ENCODE measurements at places on chromosomes 4 and X.

DNA sequence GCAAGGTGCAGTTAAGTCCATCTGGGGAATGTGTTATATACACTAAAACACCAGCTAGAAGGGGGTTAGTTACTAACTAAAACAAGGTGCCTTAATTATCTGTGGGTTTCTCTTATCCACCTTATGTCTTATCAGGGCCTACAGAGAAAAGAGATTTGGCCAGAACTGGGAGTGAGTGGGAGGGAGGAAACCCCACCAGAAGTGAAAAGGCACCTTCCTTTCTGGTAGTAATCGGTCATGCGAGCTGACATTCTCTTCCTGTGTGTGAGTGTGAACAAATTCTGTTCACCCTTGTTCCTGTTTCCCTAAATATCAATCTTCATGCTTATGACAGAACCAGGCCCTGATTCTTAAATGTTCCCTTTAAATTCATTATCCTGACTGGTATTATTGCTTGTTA is 43.5 kb downstream of the SRPX2 start:
- DNase-seq = no peak

DNA sequence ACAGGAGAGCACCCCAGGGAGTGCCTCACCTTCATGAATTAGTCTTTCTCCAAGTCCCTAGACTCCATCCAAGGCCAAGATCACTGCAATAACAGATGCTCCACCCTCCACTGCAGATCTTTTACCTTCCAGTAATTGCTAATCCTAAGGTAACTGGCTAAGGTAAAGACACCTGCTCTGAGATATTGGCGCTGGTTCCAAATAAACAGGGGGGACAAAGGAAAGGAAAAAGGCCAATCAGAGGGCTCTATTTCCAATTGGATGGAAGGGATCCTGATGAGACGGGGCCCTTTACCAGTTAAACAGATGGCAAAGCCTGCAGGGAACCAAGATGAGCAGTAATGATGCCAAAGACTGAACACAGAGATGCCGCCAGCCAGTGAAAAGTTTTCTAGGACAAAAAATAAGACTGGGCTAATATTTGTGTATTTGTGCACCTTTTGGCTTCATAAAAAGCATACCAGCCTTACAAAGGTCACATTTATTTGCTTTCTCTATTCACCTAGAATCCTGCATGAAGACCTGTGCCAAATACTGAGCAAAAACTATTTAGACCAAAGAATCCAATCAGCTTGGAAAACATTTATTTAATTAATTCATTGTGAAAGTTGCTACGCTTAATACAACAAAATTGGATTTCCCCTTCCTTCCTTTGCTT is 148.5 kb downstream of the PPP3CA start:
- no peak for DNase-seq

DNA sequence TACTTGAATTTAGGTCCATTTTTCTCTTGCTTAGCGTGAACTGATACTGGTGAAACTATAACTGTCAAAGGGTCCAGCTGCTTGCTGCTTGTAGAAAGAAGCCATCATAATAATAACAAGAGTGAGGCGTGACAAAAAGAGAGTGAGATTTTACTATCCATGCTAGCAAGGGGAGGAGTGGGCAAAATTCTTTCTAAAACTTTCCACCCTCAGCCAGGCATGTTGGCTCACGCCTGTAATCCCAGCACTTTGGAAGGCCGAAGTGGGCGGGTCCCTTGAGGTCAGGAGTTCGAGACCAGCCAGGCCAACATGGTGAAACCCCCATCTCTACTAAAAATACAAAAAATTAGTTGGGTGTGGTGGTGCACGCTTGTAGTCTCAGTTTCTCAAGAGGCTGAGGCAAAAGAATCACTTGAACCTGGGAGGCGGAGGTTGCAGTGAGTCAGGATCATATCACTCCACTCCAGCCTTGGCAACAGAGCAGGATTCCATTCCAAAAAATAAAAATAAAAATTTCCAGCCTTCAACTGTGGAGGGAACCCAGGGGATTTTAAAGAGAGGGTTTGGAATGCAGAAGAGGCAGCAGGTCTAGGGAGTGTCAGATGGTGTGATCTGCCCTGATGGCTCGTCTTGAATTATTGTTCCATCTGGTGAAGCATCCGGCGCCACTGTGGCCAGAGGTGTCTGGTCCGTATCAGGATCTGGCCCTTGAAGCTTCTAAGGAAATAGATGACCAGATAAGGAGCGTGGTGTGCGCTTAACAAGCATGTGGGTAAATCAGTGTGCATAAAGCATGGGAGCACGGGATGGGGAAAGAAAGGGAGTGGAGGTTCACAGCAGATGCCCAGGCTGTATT is 51.8 kb downstream of the LRP2BP start:
- DNase-seq = no peak

DNA sequence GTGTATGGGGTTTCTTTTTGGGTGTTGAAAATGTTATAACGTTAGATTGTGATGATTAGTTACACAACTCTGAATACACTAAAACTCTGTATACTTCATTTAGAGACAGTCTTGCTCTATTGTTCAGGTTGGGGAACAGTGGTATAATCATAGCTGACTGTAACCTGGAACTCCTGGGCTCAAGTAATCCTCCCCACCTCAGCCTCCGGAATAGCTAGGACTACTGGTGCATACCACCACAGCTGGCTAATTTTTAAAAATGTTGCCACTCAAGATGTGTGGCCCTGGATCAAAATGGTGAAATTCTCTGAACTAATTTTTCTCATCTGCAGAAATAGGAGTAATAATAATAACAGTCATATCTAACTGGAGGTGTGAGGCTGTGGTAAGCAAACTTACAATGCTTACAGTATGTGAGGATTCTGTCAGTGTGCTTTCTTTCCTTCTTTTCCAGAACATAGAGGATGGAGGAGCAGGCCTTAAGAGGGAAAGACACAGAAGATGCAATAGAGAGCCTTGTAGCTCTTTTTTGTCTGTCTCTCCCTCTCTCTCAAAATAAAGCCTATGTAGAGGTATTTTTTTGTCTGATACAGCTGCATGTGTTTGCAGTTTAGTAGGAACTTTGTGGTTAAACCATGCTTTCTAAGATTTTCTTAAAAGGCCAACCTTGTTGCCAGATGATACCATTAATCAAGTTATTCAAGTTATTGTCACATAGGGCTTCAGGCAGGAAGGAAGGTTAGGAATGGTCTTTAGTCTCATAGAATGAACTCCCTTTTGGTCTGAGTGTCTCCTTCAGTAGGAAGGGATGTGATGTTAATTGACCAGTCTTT is 7.5 kb downstream of the ADD1 start:
- DNase-seq = no peak

All from central memory CD4-positive, alpha-beta T cell (primary cell).